Activated CD4-positive, alpha-beta memory T cell treated with anti-CD3 and anti-CD28 coated beads for 36 hours (primary cell): ENCODE measurements at places on chromosomes 6 and 20. TPM values are rescaled to one million over a fixed set of nuclear protein-coding genes. Genes with fewer than 3 reads are reported as not detected.

The COL9A1 gene
- total RNA-seq = not detected

DNA sequence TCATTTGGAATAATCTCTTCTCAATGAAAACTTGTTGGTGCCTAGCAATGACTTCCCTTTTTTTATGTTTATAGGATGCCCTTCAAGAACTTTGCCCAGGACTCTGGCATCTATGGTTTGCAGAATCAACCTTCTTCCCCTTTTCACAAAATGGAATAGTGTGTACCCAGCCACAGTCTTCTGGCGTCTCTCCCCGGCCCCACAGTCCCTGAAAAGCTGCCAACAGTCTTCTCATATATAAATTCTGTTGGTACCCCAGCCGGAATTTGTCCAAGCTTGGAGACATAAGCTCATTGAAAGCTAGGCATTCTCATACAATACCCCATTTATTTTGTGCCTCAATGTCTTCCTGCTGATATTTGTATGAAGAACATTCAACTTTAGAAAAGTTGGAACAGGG is 26.4 kb upstream of the MCM3 start:
- DNase-seq = no peak

DNA sequence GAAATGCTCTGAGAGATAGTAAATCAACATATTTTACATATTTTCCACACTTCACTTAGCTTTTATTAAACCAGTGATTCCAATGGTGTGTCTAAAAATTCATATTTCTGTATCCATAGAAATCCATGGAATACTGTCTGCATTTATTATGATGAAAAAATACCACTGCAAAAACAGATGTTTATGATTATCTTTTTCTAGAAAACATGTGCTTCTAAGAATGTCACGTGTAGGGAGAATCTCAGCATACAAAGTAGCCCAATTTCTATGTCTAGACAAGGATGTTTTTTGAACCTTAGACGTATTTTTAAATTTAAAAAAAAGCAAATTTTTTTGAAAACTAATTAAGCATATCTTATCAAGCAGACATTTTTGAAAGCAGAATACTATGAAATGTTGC is 622.4 kb downstream of the TENT5A start:
- DNase-seq = no peak

The BEND6 gene
- not detected for total RNA-seq

- no peak for DNase-seq
Measured at GRCh38 chr20:53171065-53171464, 198.9 kb downstream of the TSHZ2 start.

GRCh38 chr6:17045581-17046322 is 56.1 kb upstream of the STMND1 start:
- no peak for DNase-seq

GRCh38 chr6:136527831-136528230 is 22.4 kb downstream of the MAP7 start:
- DNase-seq = no peak

The BFSP1 gene
- 0.34 TPM for total RNA-seq
